ENCODE measurements at places on chromosomes 2 and 18. TPM values are rescaled to one million over a fixed set of nuclear protein-coding genes. Genes with fewer than 3 reads are reported as not detected.

- no peak for DNase-seq
These were observed 38.4 kb upstream of the GMCL1 start for GRCh38 chr2:69791045-69791444.

Gene RFX8
- total RNA-seq = 1.1 TPM

Gene FTCDNL1
- 4.9 TPM for total RNA-seq

DNA sequence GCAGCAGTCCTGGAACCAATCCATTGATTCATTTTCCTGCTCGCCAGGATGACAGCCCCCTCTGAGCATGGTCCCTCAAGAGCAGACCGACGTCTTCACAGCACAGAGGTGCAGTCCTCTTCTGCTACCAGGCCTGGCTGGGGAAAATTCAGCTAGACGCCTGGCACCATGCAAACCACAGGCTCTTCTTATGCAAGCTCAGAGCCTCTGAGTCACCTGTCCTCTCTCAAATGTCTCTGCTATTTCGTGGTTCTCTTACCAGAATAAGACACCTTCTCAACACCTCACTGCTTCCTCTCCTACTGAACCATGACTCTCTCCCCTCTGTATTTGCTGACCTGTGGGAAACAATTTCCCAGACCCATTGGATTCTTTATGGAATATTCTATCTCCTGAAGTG lies 79.8 kb upstream of the CYRIA start:
- no peak for DNase-seq

DNA sequence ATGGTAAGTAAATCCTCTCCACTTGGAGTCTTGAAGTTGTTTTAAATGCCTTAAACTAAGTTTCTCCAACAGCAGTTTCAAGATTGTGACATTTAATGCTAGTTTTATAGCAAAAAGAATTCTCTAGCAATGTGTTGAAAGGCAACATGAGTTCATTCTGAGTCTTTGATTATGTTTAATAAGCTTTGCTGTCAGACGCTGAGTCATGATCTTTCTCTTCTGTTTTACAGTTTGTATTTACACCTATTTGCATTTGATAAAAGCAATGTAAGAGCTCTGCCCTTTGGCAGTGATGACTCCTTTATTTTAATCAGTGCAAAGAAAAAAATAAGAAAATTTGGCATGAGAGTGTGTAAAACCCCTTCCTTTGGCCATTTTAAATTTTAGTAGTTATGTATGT lies 497.7 kb downstream of the STK39 start:
- DNase-seq = no peak

GRCh38 chr2:9663008-9663879 lies 32.4 kb upstream of the YWHAQ start:
- DNase-seq = no peak

Gene LCT
- total RNA-seq = not detected

Gene RAB6D
- not detected for total RNA-seq

DNA sequence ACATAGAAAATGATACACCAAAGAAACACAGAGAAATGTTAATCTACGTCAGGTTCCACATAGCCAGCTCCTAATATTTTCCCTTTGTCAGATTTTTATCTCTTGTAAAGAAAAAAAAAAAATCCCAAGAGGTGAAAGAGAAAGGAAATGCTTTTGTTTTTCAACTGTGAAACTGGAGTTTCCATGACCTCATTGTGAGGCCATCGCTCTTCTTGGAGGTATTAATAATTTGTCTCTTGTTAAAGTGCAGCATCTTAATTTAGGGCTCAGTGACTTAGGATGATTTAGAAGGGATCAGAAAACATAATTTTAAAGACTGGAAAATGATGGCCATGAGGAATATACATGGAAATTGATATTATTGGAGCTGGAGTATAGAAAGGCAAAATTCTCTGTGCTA lies 21.7 kb downstream of the ARHGAP28 start:
- no peak for DNase-seq

- DNase-seq = no peak
These were observed 17.3 kb downstream of the PHLPP1 start for GRCh38 chr18:62732617-62733016.

- no peak for DNase-seq
These were observed 32.8 kb downstream of the PKP4 start for GRCh38 chr2:158489366-158490112.

- DNase-seq = no peak
These were observed 3.1 kb downstream of the STK39 start for GRCh38 chr2:168244318-168244717.

Gene MLPH
- 123 TPM for total RNA-seq

Gene SERPINB10
- total RNA-seq = not detected

DNA sequence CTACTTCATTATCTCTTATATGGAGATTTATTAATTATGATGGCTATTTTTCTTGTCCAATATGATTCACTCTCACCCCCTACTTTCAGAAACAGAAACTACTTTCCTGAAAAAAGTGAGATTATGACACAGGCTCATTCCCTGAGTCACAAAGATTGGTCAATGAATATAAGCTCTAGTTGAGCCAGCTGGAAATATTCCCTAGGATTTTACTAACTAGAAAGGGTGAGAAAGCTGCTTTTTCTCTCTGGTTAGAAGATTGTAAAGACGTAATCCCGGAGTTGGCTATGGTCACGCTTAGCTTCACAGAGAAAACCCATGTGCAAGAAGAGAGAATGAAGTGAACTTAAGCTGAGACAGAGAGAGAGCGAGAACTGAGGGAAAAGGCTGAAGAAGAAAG lies 223.7 kb upstream of the SMAD7 start:
- DNase-seq = no peak

DNA sequence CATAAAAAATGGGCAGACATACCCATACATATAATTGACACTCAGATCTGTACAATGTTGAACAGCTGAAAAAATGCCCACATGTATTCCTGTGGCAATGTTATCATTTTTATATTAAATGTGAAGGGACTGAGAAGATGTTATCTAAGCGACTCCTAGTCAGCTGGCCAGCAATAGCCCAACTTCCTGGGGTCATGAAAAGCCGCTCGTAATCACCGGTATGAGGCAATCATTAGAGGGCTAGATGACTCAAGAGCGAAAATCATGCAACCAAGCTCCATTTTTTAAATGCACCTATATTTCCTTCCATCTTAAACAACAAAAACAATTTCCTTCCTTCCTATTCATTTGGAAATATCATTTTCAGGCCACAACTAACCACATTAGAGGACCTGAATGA lies 274.6 kb upstream of the CCDC68 start:
- no peak for DNase-seq

DNA sequence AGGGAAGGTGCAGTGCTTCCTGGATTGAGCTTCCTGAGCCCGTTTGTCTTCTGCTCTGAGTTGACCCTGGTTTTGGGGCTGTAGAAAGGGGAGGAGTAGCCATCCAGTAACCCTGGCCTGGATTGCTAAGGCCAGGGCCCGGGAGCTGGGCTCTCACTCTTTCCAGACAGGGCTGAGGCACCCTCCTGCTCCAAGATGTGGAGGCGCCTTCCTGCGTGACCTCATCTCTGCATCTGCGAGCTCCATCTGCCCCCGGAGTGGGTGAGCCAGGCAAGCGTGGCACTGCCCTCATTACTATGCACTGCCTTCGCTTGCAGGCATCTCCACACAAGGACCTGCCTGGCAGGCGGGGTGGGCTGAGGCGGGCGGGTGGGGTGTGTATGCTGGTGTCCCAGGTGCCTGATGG lies 58.0 kb downstream of the RAB31 start:
- DNase-seq = no peak

DNA sequence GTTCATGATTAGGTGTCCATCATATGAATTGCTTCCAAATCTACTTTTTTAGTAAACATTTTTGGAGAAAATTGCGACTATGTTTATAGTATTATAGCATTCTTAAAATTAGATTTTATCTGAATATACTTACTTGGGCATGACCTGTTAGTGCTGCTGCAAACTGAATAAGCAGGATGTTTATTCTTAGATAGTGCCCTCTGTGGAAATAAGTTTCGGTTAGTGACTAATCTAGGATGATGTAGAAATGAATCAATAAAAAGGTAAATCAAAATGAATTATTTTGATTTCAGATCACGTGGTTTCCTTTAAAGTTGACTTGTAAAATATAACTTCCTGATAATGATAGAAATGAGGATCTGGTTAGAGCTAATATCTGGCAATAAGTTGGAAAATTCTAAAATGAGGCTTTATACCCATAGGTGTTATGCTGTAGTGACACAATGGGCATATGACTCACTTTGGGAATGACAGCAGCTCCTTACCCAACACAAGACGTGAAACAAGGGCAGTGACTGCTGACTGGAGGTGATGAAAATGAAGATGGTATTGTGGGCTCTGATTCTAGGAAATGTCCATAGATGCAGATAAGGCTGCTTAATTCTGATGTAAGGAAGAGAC lies 165.8 kb upstream of the TCF4 start:
- no peak for DNase-seq

GRCh38 chr18:63999871-64000270 lies 30.0 kb downstream of the SERPINB8 start:
- DNase-seq = no peak

GRCh38 chr18:64330931-64331330 lies 182.0 kb upstream of the LINC00305 start:
- DNase-seq = no peak

DNA sequence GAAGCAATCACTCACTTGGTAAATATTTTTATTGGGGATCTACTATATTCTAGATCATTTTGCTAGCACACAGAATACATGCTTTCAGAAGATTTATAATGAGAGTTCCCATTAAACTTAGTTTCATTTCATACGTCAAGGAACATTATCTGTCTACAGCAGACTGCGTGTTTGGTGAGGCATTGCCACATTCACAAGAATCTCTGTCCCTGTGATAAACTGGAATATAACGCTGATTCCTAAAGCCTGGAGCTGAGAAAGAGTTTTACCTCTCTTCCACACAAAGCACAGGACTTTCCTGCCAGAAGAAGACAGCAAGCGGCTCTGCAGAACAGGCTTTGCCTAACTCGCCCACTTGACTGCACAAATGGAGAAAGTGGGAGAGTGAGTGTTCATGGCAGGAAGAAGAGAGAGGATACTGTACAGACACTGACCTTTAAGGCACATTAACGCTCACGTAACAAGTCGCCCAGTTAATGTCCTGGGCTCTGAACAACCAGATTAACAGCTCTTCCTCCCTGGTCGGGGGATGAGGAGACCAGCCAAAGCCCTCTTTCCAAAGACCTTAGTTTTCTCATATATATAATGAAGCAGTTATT lies 356.2 kb downstream of the GPD2 start:
- no peak for DNase-seq
